ENCODE measurements at places on chromosomes 16 and 17.

DNA sequence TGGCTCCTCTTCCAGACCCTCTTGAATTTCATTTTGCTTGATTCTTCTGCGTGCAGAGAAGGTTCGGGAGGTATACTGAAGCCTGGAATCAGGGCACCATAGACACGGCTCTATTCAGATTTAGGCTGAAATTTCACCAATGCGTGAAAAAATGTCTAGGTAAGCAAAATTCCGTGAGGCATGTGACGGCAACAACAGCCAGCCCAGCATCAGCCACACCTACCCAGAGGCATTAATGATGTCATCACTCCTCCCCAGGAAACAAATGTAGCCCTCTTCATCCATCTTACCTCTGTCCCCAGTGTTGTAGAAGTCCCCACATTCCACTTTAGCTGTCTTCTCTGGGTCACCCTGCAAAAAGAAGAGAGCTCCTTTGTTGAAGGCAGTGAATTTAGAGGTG lies 50.8 kb upstream of the ACSM2B start:
- DNase-seq = no peak

GRCh38 chr17:29049541-29050145 lies 6.7 kb downstream of the PIPOX start:
- DNase-seq = no peak

DNA sequence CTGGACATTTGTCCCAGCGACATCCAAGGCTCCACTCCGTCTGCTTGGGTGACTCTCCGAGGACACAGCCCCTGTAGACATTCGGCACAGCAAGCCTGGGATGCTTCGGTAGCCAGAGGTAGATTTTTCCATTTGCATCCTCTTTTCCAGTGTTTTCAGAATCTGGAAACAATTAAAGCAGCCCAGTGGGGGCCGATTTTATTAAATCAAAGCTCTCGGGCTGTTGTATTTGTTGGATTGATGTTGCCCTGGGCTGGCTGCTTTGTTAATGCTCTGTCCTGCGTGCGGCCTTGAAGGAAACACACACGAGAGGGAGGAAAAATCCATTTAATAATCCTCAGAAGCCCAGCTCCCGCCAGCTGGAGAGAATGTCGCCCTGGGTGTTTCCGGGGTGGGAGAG lies 158.1 kb upstream of the CIBAR2 start:
- no peak for DNase-seq

- no peak for DNase-seq
Observed at GRCh38 chr17:42271006-42271778, 5.0 kb downstream of the STAT5B start.

DNA sequence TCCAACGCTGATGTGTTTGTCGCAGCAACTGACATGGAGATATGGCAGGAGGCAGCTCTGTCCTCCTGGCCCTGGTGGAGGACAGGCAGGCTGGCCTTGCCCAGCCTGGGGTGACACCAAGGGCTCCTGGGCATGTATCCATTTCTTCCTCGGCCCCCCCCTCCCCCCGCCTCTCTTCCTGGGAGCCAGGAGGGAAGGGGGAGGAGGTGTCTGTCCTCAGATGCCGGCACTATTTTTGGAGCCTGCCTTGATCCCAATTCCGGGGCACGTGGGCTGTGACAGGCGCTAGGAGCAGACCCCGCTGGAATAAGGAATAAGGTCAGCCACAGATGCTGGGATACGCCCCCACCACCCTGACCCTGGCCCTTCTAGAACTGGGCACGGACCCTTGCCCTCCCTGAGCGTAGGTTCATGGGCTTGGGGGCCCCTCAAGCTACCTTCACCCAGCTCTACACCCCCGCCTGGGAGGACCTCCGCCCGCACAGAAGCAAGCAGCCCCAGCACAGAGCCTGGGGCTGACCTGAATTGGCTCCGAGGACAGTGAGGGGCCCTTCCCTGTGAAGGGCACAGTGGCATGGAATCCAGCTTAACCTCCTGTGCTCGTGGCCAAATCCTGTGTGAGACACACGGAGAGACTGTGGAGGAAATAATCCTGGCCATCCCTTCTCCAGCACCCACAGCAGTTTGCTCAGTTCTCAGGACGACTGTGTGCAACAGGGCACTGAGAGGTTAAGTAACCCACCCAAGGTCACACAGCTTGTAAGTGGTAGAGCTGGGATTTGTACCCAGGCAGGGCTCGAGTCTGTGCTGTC lies 24.1 kb downstream of the SEC14L5 start:
- DNase-seq = no peak

DNA sequence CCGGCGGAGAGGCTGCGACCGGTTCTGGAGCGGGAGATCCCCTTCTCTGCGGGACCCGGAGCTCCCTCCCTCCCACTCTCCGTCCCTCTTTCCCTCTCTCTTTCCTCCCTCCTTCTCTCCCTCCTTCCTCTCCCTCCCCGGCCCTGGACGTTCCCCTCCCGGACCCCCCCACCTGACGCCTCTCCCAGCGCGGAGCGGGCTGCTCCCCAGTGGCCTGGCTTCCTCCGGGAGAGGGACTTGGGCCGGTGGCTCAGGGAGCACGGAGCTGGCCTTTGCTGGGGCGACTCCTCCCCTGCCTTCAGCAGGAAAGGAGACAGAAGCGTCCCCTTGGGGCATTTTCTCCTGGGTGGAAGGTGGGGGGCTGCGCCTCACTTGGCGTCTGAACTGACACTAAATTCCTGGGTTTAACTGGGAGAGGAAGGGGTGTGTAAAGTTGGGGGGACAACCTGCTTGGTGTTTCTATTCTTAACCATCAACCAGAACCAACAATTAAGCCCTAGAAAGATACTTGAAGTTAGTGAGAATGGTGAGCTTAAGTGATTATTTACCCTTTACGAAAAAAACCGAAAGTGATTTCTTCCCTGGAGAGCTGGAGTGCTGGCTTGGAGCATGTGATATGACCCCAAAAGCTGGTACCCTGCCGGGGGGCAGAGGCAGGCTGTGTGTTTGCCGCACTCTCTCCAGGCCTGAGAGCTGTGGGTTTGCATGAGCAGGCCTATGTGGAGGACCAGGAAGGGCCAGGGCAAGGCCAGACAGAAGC lies 775 bp downstream of the SPIRE2 start:
- no peak for DNase-seq

DNA sequence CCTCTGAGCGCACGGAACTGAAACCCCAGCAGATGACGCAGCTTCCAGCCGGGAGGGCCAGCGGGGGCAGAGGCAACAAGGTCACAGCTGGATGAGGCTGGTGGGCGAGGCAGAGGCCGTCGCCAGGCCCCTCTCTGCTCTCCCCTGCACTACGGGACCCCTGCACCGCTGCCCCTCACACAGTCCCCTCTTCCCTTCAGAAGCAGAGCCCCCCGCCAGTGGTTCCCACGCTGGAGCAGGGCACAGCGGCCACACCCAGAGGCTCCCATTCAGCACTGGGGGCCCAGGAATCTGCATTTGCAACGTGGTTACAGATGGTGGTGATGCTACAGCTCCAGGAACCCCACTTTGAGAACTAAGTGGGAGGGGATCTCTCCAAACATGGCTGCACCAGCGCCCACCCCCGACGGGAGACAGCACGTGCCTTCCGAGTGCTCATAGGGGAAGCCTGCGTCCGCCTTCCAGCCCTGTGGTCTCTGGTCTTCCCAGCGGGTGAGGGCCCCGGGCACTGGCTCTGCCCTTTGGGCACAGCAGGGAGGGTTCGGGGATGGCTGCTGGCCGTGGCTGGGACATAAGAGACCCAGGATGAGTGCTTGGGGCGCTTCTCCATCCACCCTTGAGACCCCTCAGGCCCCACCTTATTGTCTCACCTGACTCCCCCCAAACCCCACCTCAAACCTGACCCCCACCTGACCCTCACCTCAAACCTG lies 4.7 kb upstream of the RAB40B start:
- no peak for DNase-seq

GRCh38 chr16:87160701-87161337 lies 156.4 kb downstream of the C16orf95 start:
- DNase-seq = no peak

DNA sequence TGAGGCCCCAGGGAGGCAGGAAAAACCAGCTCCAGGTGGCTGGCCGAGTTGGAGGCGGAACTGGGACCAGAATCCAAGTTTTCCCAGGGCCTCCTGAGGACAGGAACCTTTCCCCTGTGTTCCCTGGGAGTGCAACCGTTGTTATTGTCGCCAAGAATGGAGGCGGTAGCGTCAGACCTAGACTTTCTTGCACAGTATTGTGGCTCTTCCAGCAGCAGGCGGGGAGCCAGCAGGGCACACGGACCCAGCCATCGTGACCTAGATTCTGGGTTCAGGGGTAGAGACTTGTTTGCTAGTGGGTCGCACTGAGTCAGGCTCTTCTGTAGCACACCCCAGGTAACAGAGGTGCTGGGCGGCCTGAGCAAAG lies 667 bp upstream of the KIF19 start:
- DNase-seq = no peak

GRCh38 chr17:35448899-35449227 lies 297 bp upstream of the SLFN13 start:
- DNase-seq = no peak

DNA sequence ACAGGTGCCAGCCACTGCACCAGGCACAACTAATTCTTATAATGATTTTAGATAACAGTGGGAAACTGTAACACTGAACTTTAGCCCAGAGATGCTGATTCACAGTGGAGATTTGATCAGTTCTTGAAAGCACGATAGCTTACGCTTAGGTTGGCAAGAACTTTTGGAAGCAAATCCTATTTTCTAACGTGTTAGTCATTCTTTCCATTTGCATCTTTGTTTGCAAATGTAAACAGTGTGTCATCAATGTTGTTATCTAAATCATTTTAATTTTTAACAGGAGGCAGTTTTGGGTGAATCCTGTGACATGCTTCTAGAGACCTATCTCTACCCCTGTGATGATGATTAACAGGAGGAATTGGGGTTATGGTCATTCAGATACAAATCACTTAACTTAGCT lies 35.7 kb upstream of the GNA13 start:
- DNase-seq = no peak

GRCh38 chr17:61010661-61011170 lies 333.1 kb downstream of the BCAS3 start:
- DNase-seq = no peak

GRCh38 chr16:8372141-8372540 lies 218.2 kb downstream of the TMEM114 start:
- no peak for DNase-seq

DNA sequence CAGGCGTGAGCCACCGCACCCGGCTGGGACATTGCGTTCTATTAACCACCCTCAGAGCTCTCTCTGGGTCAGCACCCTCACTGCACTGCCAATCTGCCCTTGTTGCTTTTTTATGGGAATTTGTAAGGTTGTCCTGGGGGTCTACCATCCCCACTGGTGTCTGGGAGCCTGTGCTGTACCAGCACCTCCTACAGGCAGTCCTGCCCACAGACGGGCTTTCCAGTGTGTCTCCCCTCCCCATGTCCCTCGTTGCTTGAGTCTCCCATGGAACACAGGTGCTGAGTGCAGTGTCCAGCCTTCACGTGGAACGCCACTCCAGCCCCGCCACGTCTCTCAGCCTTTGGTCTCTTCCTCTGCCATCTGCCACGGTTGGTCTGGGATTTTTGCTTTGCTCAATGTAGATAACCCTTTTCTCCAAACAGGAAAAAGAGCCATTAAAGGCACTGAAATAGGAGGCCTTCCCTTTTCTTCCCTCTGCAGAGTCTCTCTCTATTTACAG lies 68.0 kb upstream of the CBX4 start:
- DNase-seq = no peak

- peak; percentile 50 for DNase-seq
Observed at GRCh38 chr16:569445-570254, at the start of gene PIGQ. TSS of gene PIGQ (plus strand) at chr16:569968. CDS start at chr16:574075, 4,107 bp downstream.

DNA sequence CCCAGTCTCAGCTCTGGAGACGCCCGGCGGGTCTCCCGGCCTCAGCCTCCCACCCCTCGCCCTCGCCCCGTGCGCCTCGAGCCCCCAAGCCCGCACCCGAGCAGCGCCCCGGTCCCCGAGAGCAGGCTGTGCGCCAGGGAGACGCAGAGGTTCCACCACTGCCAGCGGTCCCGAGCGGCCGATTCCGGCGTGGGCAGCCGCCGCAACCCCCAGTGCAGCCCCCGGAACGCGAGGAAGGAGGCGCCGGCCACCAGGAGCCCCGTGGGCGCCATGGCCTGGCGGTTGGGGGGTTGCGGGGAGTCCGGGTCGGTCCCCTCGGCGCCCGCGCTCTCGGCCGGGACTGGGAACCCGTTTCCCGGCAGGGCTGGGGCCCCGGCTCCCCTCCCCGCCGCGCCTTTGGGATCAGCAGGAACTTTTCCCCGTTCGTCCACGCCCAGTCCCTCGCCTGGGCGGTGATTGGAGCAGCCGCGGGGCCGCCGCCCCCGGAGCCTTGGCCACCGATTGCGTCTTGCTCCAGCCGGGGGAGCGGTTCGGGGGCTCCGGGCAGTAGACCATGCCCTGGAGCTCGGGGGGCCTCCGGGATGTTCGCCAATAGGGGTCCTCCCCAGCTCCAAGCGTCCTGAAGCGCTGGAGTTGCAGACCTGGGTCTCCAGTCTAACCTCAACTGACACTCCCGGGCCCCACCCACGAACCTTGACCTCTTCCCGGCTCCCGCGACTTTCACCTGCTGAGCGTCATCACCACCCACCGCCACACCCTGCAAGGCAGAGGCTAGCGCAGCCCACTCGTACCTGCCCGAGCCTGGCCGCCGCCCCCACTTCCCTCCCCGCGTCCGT lies at the start of gene TLCD2:
Gene TLCD2, minus strand, starts transcription at position 407 of the 836 bp plus-strand sequence. Its CDS starts 135 bp downstream, at position 272.
- DNase-seq = no peak

GRCh38 chr17:66167189-66167815 lies 24.6 kb downstream of the CEP112 start:
- no peak for DNase-seq

- no peak for DNase-seq
Observed at GRCh38 chr16:71526111-71526631, at the start of gene CHST4. TSS of gene CHST4 (plus strand) at chr16:71526426. CDS start at chr16:71536678, 10,252 bp downstream.

- no peak for DNase-seq
Observed at GRCh38 chr17:10421900-10422542, at the start of gene MYH8. TSS of gene MYH8 (minus strand) at chr17:10421950. CDS start at chr17:10420227, 1,723 bp downstream.

GRCh38 chr17:80835816-80836657 lies 155.6 kb upstream of the CHMP6 start:
- DNase-seq = no peak

- DNase-seq = no peak
Observed at GRCh38 chr16:51545951-51546350, 394.9 kb upstream of the SALL1 start.

DNA sequence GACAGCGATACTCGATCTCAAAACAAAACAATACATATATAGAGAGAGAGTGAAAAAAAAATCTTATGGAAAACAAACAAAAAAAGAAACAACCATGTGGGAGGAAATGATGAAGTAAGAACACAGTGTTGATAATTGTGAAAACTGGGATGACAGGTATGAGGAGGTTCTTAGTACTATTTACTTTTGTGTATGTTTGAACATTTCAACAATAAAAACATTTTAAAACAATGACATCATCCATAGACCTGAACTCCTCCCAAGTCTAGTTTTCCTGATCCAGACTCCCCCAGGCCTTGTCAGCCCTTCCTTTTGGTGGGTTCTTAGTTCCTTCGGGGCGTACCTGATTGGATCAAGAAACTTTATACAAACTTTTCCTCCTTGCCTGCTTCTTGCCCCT lies 51.7 kb downstream of the CCDC42 start:
- DNase-seq = no peak

GRCh38 chr17:73984941-73985340 lies 218.5 kb upstream of the RPL38 start:
- DNase-seq = no peak

All from stimulated activated CD4-positive, alpha-beta T cell treated with anti-CD3 and anti-CD28 coated beads, Interleukin-2, amount 100 ng/mL, for 48 hours (primary cell).